Aortic smooth muscle cell (primary cell): ENCODE measurements at places on chromosomes 5 and 9. TPM values are rescaled to one million over a fixed set of nuclear protein-coding genes. Genes with fewer than 3 reads are reported as not detected.

Gene OR1J2
- 0.53 TPM in 1 of 2 replicates, not detected in the other for total RNA-seq

Gene ERMP1
- total RNA-seq = 14.9 and 15.1 TPM in 2 replicates

Gene CARTPT
- not detected in 2 replicates for total RNA-seq

Gene IFNK
- not detected in 2 replicates for total RNA-seq

Gene ADAMTS19
- total RNA-seq = 0.26 and 0.56 TPM in 2 replicates

Gene TRIM52
- total RNA-seq = 5.7 and 6.3 TPM in 2 replicates

Gene PRRT1B
- not detected in 2 replicates for total RNA-seq

Gene OR1L4
- not detected in 2 replicates for total RNA-seq

Gene RLN1
- total RNA-seq = not detected in 2 replicates
